ENCODE measurements at places on chromosomes 12 and 14.

GRCh38 chr12:27524839-27525753, 1.1 kb downstream of the PPFIBP1 start:
- DNase-seq, result no peak

GRCh38 chr12:123006977-123007376, 26.5 kb downstream of the ARL6IP4 start:
- DNase-seq, result no peak

GRCh38 chr14:90575781-90576180, 179.0 kb downstream of the CALM1 start:
- no peak for DNase-seq

DNA sequence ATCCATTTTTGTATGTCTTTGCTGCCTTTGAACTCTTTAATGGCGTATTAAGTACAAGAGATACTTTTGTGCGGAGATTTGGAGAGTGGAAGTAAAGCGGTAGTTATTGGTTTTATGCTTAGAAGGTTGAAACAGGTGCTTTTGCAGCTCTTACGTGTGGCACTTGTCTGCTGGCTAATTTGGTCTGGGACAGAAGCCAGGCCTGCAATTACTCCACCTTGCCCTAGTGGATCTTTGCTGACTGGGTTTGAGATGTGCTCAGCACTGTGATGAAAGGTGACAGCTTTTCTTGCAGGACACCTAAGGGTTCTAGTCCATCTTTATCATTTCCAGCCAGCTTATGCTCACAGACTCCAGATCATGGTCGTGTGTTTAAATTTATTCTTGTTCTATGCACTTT, 252.5 kb downstream of the RPL10L start:
- DNase-seq, result no peak

GRCh38 chr12:128190614-128191013, 76.4 kb upstream of the TMEM132C start:
- DNase-seq, result no peak
